Inflammatory macrophage treated with lipopolysaccharide for 4 hours (primary cell): ENCODE measurements at places on chromosomes 4 and X.

DNA sequence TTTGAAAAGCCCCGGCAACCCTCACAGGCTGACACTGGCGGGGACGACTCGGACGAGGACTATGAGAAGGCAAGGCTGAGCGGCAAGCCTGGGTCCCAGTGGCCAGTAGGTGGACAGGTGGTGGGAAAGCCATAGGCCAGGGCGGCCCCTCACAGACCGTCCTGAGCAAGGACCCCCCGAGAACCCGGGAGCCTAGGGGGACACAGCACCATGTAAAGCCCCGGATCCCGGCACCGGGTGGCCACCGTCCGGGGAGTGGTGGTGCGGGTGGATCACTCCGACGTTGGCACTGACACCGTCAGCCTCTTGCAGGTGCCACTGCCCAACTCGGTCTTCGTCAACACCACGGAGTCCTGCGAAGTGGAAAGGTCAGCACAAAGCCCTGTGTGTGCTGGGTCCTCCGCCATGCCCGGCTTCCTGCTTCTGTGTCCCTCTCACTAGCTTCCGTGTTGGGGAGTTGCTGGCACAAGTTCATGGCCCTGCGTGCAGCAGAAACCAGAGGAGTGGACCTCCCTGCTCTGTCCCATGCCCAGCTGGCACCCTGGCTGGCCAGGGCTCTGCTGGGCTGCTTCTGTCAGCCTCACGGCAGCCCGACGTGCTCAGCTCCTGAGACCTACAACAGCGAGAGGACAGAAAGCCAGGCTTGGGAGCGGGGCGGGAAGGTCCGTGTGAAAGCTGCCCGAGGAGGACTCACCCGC is 11.9 kb upstream of the ADD1 start:
- DNase-seq = no peak

GRCh38 chr4:181147416-181147951 is 1095.7 kb upstream of the TENM3 start:
- DNase-seq = no peak

DNA sequence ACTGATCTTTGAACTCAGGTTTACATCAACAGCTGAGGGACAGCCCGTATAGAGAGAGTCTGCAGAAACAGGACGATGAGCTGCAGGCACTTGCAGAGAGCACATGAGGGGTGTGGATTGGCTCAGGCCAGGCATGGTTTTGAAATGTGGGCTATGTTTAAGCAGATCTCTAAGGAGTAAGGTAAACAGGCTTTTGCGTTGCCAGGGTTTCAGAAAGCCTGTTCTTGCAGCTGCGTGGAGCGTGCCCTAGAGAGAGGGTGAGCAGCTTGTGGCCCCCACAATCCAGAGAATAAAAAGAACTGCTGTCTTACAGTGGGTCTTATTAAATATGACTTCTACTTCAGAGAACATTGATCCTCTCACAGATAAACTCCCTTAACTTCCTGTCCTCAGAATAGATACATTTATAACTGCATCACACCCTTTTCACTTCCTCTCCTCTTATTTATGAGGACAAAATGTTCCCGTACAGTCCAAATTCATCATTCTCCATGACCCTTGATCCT is 64.1 kb downstream of the TMA16 start:
- peak; percentile 35 for DNase-seq

DNA sequence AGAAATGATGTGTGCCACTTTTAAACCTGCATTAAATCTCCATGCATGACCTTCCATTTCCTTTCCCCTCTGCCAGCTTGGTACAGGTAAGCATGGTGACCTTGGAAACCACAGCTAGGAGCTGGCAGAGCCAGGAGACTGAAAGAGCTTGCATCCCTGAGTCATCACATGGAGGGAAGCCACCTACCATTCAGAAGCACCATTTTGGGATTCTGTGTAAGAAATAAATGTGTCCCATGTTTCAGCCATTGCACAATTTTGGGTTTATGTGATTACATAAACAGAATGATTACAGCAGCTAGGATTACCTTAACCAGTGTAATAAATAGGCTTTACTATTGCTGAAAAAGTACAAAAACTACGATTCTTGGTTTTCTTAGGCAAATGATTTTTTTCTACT is 17.3 kb upstream of the CCDC149 start:
- peak; percentile 86 for DNase-seq

GRCh38 chr4:11252149-11252548 is 176.5 kb downstream of the HS3ST1 start:
- no peak for DNase-seq

- DNase-seq = peak; percentile 47
Measured at GRCh38 chr4:142353149-142353738, 492.9 kb downstream of the INPP4B start.

- DNase-seq = peak; percentile 7
Measured at GRCh38 chr4:70589785-70590184, 2.3 kb upstream of the AMBN start.

DNA sequence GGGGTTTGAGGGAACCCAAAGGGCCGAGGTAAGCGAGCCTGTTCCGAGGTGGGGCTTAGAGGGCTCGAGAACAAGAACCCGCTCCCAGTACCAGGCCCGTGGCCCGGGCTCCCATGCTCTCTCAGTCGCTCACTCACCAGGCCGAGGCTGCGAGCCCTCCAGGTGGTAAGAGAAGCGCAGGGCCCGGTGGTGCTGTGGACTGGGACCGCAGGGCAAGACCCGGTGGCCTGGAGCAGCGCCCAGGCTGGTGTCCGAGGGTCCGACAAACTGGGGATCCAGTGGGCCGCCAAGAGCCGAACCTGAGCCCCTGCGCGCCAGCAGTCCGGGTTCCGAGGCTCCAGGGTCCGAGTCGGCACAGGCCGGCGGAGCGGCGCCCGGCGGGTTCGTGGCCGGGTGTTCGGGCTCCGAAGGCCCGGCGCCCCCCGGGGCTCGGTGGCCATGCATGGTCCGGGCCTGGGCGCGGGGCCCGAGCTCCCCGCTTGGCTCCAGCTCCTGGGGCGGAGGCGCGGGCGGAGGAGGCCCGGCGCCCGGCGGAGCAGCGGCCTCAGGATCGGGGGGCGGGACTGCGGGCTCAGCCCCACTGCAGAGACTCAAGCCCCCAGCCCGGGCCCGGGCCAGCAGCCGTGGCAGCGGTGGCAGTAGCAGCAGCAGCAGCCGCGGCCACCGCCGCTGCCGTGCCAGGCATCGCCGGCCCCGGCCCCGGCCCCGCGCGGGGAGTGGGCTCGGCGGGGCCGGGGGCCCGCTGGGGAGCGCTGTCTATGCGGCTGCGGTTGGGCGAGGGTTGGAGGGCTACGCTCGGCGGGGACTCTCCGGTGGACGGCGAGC is 833 bp downstream of the FGD1 start:
- no peak for DNase-seq

DNA sequence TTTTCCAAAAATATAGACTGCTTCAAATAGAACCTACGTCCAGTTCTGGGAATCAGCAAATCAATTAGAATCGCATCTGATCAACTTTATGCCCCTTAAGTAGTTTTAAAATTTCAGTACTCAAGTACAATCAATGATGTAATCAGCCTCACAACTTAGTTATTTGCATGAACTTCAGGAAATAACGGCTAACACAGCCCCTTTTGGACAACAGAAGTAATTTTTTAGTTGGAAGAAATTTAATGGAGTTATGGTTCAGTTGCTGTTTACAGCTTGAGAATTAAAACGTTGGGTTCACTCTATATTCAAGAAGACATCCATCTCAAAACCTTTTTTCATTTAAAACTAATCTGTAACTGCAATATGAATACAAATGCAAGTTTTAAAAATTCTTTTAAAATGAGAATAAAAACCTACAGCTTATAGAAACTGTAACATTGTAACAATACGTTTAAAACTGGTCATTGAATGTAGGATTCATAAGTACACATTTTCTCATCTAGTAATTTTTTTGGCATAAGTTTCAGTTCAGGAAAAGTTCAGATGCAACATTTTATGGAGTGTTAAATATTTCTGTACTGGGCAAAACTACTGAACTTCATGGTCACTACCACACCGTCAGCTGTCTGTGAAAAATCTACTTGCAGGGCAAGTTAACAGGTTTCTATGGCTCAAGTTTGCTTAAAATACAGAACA is 956 bp downstream of the TAPT1 start:
- DNase-seq = peak; percentile 72

- no peak for DNase-seq
Measured at GRCh38 chrX:133958997-133959688, 26.3 kb downstream of the GPC3 start.

- DNase-seq = no peak
Measured at GRCh38 chr4:186118582-186118981, 14.1 kb downstream of the FAM149A start.

DNA sequence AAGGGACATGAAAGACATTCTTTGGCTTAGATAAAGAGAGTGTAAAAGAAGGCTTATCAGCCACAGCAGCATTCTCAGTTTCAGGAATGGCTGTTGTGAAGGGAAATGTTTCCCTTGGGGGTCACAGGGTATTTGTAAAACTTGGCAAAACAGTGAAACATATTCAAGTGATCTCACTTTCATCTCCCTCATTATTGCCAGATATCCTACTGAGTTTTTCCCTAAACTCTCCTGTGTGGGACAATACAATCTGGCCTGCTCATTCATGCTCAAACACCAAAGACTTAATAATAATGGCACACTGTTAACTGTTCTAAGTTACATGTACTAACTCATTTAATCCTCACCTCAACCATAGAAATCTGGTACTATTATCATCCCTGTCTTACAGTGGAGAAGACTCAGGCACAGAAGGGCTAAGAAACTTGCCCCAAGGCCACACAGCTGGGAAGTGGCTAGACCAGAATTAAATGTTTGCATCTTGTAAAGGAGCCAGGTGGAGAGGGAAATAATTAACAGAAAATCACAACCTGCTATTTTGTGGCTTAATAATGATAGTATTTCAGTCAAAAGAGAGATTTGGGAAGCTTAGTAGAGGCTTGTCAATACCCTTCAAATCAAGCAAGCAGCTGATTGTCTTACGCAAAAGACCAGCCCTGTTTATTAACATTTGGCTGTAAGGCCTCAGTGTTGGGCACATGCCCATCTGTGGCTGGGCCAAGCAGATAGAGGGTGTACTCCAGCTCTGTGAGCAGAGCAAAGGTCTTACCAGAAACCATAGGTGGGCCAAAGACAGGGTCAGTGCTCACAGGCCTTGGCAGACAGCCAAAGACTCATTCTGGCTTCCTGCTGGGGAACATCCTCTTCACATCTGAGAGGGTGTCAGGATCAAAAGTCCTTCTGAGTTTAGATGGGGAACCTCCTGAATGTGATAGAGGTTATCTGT is 17.3 kb downstream of the SMPX start:
- DNase-seq = no peak

- DNase-seq = no peak
Measured at GRCh38 chrX:2872671-2873277, 44.0 kb downstream of the GYG2 start.

DNA sequence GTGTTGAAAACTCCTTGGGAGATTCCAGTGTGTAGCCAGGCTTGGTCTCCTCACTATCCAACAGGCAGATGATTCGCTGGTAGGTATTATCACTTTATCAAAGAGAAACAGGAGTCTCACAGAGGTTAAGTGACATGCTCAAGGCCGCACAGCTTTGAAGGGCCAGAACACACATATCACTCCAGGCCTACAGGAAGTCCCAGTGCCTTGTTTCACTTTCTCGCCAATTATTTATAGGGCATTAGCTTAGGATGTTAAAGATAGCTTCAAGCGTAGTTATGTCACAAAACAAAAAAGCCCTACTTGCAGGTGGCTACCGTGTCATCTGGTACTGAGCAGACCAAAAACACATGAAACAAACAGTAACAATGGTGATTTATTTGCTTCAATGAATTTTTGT is 13.2 kb downstream of the ATP8A1 start:
- no peak for DNase-seq

DNA sequence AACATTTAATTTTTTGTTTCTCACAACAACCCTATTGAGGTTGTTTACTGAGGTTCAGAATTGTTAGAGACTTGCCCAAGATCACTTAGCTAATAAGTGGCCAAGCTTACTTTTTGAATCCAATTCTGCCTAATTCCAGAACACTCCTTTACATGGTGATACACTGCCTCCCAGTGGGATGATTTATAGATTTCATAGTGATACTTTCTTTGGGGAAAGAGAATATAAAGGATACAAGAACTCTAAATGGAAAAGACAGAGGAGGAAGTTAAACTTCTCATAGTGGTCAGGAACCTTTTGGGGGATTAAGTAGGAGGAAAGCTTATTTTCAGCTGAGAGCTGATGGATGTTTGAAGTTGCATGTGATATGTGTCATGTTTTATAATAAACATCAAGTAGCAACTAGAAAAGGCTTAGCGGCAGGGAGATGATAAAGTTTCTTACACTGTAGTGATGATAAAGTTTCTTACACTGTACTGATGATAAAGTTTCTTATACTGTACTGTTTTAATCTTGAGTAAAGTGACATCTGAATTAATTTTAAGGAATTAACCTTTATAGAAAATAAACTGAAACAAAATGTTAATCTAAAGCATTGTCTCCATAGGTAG is 15.3 kb downstream of the STAG2 start:
- DNase-seq = peak; percentile 56

DNA sequence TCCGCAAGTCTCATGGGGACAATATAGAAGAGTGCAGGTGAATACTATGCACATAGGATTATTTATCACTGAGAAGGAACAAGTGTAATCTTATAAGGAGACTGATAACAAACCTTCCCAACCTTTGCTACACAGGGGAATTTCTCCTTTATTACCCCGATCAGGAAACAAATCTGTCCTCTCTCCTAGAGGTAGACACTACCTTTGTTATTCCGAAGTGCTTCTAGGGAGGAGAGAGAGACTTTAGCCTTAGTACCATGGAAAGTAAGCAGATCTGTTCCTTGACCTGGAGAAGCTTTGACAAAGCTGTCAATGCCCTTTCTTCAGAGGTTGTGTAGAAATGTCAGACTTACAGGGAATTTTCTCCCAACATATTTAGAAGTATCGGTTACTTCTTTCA is 475.5 kb downstream of the CCSER1 start:
- no peak for DNase-seq

GRCh38 chr4:80072228-80072743 is 743 bp downstream of the ANTXR2 start:
- DNase-seq = peak; percentile 53

DNA sequence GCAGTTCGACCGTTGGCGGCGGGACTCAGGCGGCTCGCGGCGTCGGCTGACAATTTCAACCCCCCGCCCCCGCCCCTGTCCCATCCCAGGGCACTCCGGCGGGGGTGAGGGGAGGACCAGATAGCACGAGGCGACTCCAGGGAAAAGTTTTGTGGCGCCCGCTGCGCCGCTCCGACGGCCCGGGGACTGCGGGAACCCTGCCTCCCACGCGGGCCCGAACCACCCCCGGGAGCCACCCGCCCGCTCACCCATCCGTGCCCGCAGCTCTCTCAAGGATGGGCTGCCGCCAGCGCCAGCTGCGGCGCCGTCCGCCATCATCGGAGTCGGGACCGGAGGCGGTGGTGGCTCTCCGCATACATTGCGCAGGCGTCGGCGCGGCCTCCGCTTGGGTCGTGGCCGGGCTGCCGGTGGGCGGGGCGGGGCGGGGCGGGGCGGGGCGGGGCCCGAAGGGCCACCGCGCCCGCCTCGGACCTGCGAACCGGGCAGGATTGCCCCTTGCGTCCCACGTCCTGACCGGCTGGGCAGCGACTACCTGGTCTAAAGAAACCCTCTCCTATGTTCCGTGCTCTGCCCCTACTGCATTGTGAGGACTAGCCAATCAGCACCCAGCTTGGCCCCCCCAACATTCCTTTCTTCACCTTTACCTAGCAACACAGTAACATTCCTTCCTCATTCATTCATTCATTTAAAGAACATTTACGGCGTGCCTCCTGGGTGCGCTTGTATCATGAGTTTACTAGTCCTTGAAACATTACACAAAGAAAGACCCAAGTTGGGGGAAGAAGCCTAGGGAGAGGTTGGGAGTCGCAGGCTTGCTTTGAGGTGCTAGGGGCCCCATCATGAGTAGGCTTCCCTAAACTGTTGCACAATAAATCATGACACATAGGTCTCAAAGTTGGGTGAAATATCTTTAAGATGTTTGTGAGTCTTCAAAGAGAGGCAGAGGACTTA is at the start of gene MAP7D3:
Gene MAP7D3, minus strand, starts transcription at position 360 of the 951 bp plus-strand sequence. Its CDS starts 42 bp downstream, at position 318.
- DNase-seq = peak; percentile 60

GRCh38 chrX:30791296-30792278 is 97.5 kb downstream of the TAB3 start:
- no peak for DNase-seq
